ENCODE measurements at places on chromosomes 7 and 10.

DNA sequence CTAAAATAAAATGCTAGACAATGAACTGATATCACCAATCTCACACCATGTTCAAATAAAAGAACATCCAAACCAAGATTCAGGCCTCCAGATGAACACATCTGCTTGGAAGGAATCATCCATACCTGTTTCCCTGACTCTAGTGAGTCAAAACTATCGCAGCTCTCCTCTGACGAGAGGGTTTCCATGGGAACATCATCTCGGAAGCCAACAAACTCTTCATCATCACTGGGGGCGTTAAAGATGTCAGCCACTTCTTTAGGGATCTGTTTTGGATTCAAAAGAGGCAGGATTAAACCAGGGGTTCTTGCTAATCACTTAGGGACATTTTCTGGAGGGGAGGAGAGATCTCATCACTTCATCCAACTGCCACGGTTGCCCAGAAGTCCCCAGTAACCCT is 29.1 kb downstream of the CDCA7L start:
- no peak for DNase-seq

GRCh38 chr10:129942936-129943715 is 20.9 kb downstream of the EBF3 start:
- no peak for DNase-seq

- DNase-seq, result no peak
Observed at GRCh38 chr7:142892951-142893350, 7.4 kb upstream of the TRPV6 start.

GRCh38 chr10:117071286-117072050 is 66.5 kb upstream of the SHTN1 start:
- DNase-seq, result no peak

DNA sequence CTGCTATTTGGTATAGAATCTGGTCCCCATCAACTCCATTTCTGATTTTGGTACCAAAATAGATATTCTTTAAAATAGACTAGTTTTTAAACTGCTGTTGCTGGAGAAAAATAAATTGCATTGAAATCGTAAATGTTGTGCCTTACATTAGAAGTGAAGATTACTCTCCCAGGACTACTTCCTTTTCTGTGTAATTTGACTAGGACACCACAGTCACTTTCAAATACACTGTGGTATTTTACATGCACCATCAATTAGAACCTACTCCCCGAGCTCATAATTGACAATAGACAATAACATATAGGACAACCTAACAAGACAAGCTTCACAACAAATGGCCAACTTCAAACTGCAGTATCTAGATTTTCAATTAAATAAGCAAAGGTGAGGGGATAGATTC is 211.5 kb downstream of the DGKB start:
- DNase-seq, result no peak

DNA sequence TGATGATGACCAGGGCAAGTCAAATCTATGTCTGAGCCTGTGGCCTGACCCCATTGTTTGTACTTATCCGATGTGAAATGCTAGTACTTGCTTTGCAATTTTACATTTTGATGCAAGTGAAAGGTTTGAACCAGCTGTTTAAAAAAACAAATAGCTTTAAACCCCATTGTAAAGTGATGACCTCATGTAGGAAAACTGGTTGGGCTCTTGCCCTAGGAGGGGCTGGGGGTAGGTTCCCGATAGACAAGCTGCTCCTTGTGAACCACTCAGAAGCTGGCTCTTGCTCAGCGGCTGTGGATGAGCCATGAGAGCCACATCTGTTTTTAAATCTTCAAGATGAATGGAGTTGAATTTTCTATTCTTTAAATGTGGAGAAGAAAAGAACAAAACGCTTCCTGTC is 185.3 kb downstream of the WDR11 start:
- DNase-seq, result no peak

DNA sequence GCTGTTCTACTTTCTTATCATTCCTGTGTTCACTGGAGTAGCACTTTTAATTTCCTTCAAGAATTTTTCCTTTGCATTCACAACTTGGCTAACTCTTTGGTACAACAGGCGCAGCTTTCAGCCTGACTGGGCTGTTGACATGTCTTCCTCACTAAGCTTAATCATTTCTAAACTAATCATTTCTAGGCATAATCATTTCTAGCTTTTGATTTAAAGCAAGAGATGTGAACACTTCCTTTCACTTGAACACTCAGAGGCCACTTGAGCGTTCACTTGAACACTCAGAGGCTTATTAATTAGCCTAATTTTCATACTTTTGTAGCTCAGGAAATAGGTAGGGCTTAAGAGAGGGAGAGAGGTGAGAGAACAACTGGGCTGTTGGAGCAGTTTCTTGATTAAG is 15.9 kb downstream of the C10orf90 start:
- no peak for DNase-seq

GRCh38 chr7:142175594-142175993 is 64.1 kb downstream of the MGAM2 start:
- no peak for DNase-seq

- peak; percentile 73 for DNase-seq
Observed at GRCh38 chr7:54841772-54842697, 83.0 kb upstream of the SEC61G start.

Data from foreskin fibroblast (primary cell).